Caco-2 (cell line): ENCODE measurements at places on chromosomes 11 and 22. TPM values are rescaled to one million over a fixed set of nuclear protein-coding genes. Genes with fewer than 3 reads are reported as not detected.

OR5AP2 gene
- total RNA-seq = not detected in 2 replicates

BRSK2 gene
- total RNA-seq = 32.8 and 35.9 TPM in 2 replicates

DDTL gene
- 4.1 and 6.2 TPM in 2 replicates for total RNA-seq

DNA sequence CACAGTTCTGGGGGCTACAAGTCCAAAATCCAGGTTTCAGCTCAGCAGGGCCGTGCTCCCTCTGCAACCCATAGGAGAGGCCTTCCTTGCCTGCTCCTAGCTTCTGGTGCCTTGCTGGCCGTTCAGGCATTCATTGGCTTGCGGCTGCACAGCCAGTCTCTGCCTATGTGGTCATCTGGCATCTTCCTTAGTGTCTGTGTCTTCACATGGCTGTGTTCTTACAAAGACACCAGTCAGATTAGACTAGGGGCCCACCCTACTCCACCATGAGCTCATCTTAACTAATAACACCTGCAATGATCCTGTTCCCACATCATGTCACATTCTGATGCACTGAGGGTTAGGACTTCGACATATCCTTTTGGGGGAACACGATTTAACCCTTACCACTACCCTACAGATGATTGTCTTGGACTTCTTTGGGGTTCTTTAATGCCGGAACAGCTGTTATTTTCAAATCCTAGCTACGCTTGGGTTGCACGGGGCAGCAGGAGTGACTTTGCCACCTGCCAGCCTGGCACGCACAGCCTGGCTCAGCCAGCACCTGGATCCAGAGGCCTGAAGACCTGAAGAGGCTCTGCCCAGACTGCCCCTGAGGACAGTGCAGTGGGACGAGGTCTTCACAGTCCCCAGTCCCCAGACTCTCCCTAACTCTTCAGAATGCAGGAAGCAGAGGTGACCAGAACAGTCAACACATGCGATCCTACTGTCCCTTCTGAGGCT, 7.7 kb upstream of the NEAT1 start:
- DNase-seq = no peak
- peaks cover 38% of the 10 kb centered on the region for H3K4me1 ChIP-seq
- H3K4me3 ChIP-seq = no peak overlapping the region
- H3K27me3 ChIP-seq = no peaks in the 10 kb centered on the region

GRCh38 chr11:1759151-1759850, 4.4 kb downstream of the CTSD start:
- no peak for DNase-seq
- no peak overlapping the region for H3K27ac ChIP-seq
- peaks cover 7% of the 10 kb centered on the region for H3K4me1 ChIP-seq

DNA sequence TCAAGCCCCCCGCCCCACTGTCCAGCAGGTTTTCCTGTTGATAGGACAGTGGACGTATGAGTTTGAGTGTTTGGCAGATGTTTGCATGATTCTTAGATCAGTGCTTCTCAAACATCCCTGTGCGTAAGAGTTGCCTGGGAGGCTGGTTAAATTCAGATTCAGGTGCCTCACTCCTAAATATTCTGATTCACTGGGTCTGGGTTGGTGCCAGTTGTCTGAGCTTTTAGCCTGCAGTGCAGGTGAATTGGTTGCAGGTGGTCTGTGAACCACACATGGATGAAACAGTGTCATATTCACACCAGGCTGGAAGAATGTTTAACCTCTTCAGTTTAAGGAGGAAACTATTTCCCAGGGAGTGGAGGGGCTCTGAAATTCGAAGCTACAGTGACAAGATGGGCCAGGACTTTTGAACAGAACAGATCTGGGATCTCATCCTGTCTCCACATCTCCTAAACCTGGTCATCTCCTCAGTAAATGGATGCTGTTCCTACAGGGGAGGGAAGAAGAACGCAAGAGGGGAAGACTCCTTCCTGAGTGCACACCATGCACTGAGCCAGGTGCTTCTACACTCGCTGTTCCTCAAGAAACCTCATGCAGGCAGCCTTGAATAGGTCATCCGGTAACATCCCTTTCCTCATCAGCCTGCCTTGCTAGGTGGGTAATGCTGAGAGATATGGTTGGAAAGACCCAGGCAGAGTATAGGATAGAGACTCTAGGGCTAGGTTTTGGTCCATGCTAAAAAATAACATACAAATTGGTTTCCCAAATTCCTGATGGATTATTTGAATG, 47.8 kb downstream of the TEAD1 start:
- peaks cover 64% of the 10 kb centered on the region for H3K4me1 ChIP-seq
- no peaks in the 10 kb centered on the region for H3K27me3 ChIP-seq
- H3K36me3 ChIP-seq = no peaks in the 10 kb centered on the region
- no peak for DNase-seq
- no peak overlapping the region for H3K4me3 ChIP-seq

DNA sequence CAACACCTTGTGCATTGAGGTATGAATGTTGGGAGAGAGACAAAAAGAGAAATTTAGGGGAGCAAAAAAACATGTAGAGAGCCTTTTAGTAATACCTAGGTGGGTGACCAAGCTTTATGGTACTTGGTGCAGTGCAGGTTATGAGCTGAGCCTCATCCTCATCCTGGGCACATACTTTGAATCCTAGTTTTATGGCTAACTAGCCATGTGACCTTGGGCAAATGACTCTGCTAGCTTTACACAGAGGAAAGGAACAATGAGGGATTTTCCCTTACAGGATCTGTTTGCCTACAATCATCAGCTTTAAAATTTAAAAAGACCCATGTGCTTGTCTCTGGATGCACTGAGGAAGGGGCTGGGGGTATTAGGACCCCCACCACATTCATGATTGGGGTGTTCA, 187.8 kb upstream of the ISX start:
- no peaks in the 10 kb centered on the region for H3K27me3 ChIP-seq
- H3K27ac ChIP-seq = no peak overlapping the region
- H3K4me1 ChIP-seq = no peaks in the 10 kb centered on the region
- H3K4me3 ChIP-seq = no peak overlapping the region

GRCh38 chr11:112864672-112865071, 96.5 kb upstream of the NCAM1 start:
- no peaks in the 10 kb centered on the region for H3K36me3 ChIP-seq
- no peaks in the 10 kb centered on the region for H3K4me1 ChIP-seq
- no peak overlapping the region for H3K4me3 ChIP-seq
- H3K27me3 ChIP-seq = no peaks in the 10 kb centered on the region; the same call in 1 of the 2 replicates
- no peak for DNase-seq
- H3K27ac ChIP-seq = no peak overlapping the region

DNA sequence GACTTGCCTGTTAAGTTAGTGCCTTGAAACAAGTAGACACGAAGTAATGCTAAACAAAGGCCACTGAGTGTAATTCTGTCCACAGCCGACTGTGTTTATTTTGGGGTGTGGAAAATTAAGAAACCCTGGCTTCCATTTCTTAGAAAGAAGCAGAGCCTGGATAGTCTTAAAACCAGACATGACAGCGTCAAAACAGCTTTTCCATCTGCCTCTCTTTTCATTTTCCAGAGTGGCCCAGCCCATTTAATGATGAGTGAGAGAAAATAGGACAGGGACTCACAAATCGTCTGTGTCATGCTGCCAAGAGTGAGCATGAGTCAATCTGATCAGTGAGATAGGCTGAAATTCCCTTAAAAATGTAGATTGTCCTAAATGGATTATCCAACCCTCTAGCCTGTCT, 485.9 kb downstream of the JRKL start:
- H3K4me1 ChIP-seq = no peaks in the 10 kb centered on the region
- no peak overlapping the region for H3K4me3 ChIP-seq
- no peak for DNase-seq
- no peaks in the 10 kb centered on the region for H3K36me3 ChIP-seq
- H3K27ac ChIP-seq = no peak overlapping the region

DNA sequence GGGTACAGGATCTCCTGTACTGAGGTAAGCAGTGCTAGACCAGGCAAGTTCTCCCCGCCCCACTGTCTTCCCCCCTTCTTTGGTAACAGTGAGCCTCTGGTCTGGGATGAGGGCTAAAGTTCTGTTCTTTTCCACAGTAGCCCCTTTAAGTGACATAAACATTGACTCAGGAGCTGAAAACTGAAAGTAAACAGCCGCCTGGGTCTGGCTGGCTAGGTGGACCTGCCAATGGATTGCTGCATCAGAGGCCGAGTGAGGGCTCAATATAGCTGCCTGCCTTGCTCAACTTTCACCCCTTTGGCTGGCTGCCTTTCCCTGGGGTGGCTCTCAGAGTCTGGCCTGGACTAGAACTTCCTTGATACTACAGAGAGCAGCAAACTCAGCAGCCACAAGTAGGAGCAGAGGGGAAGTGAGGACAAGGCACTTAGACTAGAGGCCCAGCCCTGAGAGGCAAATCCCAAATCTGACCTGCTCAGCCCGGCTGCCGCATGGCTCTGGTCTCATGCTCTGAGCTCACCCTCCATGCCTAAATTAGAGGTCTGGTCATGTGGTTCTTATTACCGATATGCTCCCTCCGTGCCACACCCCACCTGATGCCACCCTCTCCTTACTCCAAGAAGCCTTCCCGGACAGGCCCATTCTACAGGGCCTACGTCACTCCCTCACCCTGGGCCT, 9.6 kb upstream of the UCP3 start:
- peak overlapping the region; percentile 9 for H3K27ac ChIP-seq
- DNase-seq = no peak
- peaks cover 24% of the 10 kb centered on the region for H3K4me1 ChIP-seq
- H3K4me3 ChIP-seq = no peak overlapping the region

GRCh38 chr11:69996451-69996850, 81.7 kb upstream of the ANO1 start:
- DNase-seq = no peak
- H3K4me1 ChIP-seq = no peaks in the 10 kb centered on the region
- no peaks in the 10 kb centered on the region; the same call in 1 of the 2 replicates for H3K36me3 ChIP-seq
- no peak overlapping the region for H3K27ac ChIP-seq
- H3K4me3 ChIP-seq = no peak overlapping the region

GRCh38 chr11:40722179-40722795, 737.2 kb downstream of the LRRC4C start:
- peak; percentile 49 for DNase-seq
- H3K4me1 ChIP-seq = no peaks in the 10 kb centered on the region
- H3K27ac ChIP-seq = no peak overlapping the region
- H3K4me3 ChIP-seq = no peak overlapping the region
- no peaks in the 10 kb centered on the region for H3K27me3 ChIP-seq

- H3K4me3 ChIP-seq = no peak overlapping the region
- no peaks in the 10 kb centered on the region for H3K36me3 ChIP-seq
- no peak overlapping the region for H3K27ac ChIP-seq
- no peaks in the 10 kb centered on the region for H3K27me3 ChIP-seq
Measured at GRCh38 chr11:76919887-76920746, 59.4 kb downstream of the ACER3 start.

GRCh38 chr11:87347854-87348253, 310.1 kb downstream of the TMEM135 start:
- no peak overlapping the region for H3K4me3 ChIP-seq
- no peaks in the 10 kb centered on the region for H3K36me3 ChIP-seq

- no peak overlapping the region for H3K4me3 ChIP-seq
- no peak for DNase-seq
- peak overlapping the region; percentile 53 for H3K27ac ChIP-seq
Measured at GRCh38 chr22:37776639-37777005, 31.1 kb upstream of the GCAT start.
